Neuronal stem cell (in vitro differentiated cells): ENCODE measurements at places on chromosomes 7 and 10.

GRCh38 chr10:62083412-62084267 lies 182.1 kb downstream of the ARID5B start:
- H3K4me1 ChIP-seq = peaks cover 27% of the 10 kb centered on the region
- no peak for DNase-seq
- H3K27me3 ChIP-seq = no peaks in the 10 kb centered on the region
- H3K27ac ChIP-seq = no peak overlapping the region
- H3K36me3 ChIP-seq = peaks cover 20% of the 10 kb centered on the region
- H3K4me3 ChIP-seq = no peak overlapping the region

GRCh38 chr10:77915319-77916105 lies 11.0 kb downstream of the DLG5 start:
- no peak for DNase-seq
- no peak overlapping the region for H3K27ac ChIP-seq
- no peaks in the 10 kb centered on the region for H3K4me1 ChIP-seq
- H3K27me3 ChIP-seq = no peaks in the 10 kb centered on the region
- H3K4me3 ChIP-seq = no peak overlapping the region

GRCh38 chr7:88789480-88790064 lies 6.0 kb downstream of the TEX47 start:
- no peak overlapping the region for H3K27ac ChIP-seq

DNA sequence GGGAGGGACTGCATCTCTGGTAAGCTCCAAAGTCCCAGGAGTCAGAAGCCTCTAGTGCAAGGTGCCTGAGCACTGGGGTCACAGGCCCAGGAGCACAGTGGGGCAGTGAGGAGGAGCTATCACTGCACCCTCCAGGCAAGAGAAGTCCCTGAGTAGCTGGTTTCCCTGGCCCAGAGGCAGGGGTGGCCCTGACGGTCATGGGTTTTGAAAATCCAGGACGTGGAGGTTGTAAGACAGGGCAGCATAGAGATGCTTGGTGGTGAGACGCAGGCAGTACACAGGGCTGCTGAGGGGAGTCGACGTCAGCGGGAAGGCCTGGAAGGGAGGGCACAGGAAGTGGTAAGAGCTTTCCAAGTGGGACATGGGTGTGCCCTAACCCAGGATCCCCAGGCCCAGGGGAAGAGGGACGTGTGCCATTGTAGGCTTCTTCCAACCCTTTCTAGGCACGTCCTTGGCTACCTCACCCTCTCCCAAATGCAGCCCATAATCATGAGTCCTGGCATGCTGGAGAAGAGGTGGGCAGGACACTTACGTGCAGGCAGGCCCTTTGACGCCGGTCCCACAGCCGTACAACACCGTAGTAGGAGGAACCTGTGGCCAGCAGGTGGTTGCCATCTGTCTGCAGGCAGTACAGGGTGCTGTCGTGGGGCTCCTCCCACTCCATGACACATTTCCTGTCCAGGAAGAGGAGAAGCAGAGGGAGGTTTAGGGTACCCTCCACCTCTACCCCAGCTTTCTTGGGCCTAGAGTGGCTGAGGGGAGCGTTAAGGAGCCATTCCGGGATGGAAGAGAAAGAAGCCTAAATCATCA lies 23.2 kb downstream of the DPCD start:
- H3K27me3 ChIP-seq = no peaks in the 10 kb centered on the region
- peaks cover 48% of the 10 kb centered on the region for H3K4me1 ChIP-seq
- no peak overlapping the region for H3K4me3 ChIP-seq
- no peak for DNase-seq

GRCh38 chr7:6436385-6436685 lies 11.4 kb downstream of the DAGLB start:
- DNase-seq = no peak
- H3K36me3 ChIP-seq = peaks cover 48% of the 10 kb centered on the region
- H3K4me3 ChIP-seq = no peak overlapping the region

- H3K4me3 ChIP-seq = no peak overlapping the region
- peaks cover 85% of the 10 kb centered on the region for H3K36me3 ChIP-seq
- DNase-seq = no peak
- no peaks in the 10 kb centered on the region for H3K4me1 ChIP-seq
- H3K27ac ChIP-seq = no peak overlapping the region
Measured at GRCh38 chr10:103333934-103334520, 16.9 kb downstream of the PCGF6 start.

GRCh38 chr7:47483604-47484273 lies 98.2 kb downstream of the TNS3 start:
- no peak for DNase-seq
- H3K36me3 ChIP-seq = no peaks in the 10 kb centered on the region
- H3K27me3 ChIP-seq = no peaks in the 10 kb centered on the region

GRCh38 chr10:69490876-69491275 lies 39.6 kb downstream of the TSPAN15 start:
- no peak overlapping the region for H3K4me3 ChIP-seq
- H3K4me1 ChIP-seq = peaks cover 18% of the 10 kb centered on the region
- H3K27me3 ChIP-seq = no peaks in the 10 kb centered on the region
- H3K36me3 ChIP-seq = no peaks in the 10 kb centered on the region
- no peak overlapping the region for H3K27ac ChIP-seq
- no peak for DNase-seq

DNA sequence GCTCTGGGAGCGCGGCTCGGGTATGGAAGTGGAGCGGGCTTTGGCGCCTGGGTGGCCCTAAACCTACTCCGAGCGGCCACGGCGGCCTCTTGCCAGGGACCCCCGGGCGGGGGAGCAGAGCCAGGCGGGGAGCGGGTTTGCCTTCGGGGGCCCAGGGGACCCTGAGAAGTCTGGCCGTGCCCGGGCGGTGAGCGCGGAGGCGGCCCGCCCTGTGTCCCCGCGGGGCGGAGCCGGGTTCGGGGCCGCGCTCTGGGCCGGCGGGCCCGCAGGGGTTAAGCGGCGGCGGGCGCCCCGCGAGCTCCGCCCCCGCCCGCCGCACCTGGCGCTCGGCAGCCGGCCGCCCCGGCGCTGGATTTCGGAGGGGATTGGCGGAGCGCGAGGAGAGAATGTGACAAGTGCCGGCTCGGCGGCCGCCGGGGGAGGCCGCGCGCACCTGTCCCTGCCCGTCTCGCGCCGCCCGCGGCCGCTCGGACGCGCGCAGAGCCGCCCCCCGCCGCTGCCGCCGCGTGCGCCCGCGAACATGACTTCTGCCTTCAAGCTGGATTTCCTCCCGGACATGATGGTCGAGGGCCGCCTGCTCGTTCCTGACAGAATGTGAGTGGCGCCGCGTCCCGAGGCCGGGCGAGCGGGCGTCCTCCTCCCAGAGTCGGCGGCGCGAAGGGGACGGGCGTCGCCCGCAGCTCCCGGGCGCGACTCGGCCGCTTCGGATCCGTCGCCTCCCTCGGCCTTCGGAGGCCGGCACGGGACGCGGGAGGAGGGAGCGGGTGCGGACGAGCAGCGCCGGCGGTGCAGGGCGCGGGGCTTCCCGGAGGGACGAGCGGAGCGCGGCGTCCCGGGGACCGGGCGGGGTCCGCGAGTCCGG lies at the start of gene CELF2:
TSS of gene CELF2 (plus strand) at position 303 of the 862 bp plus-strand sequence. CDS start at position 521, 218 bp downstream.
- H3K4me1 ChIP-seq = peaks cover 17% of the 10 kb centered on the region
- DNase-seq = peak; percentile 65
- H3K4me3 ChIP-seq = peak within 1 kb of the TSS; percentile 58
- no peak within 1 kb of the TSS for H3K27ac ChIP-seq

GRCh38 chr7:80540836-80541235 lies 29.0 kb upstream of the GNAT3 start:
- no peak for DNase-seq
- H3K27ac ChIP-seq = no peak overlapping the region
- H3K4me3 ChIP-seq = no peak overlapping the region
- H3K4me1 ChIP-seq = no peaks in the 10 kb centered on the region

- peak; percentile 59 for DNase-seq
- H3K4me3 ChIP-seq = peak overlapping the region; percentile 41
- H3K27ac ChIP-seq = peak overlapping the region; percentile 90
- no peaks in the 10 kb centered on the region for H3K27me3 ChIP-seq
Measured at GRCh38 chr10:21315645-21316220, 209.7 kb downstream of the SKIDA1 start.

DNA sequence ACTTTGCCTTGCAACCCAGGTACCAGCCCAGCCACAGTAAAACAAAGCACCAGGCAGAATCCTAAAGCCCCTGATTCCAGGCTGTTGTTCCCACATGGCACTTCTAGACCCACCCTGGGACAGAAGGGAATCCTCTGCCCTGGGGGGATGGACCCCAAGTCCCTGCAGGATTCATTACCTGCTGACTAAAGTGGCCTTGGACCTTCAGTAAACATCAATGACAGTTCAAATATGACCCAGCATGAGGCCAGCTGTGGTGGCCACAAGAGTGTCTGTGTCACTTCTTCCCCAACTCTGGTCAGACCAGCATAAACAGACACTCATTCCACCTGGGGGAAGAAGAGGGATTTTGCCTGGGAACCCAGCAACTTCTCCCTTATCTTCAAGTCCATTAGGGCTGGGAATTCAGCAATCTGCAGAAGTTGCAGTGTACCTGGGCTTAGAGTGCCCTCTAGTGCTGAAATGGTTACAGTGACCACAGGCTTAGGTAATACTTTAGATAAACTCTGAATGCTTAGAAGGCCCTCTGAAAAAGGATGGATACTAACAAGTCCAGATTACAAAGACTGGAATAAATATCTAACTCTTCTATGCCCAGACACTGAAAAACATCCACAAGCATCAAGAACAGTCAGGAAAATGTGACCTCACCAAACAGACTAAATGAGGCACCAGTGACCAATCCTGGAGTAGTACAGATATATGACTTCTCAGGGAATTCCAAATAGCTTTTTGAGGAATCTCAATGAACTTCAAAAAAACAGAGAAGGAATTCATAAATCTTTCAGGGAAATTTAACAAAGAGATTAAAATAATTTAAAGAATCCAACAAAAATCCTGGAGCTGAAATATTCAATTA lies 108.5 kb upstream of the TMEM168 start:
- no peak overlapping the region for H3K27ac ChIP-seq
- H3K36me3 ChIP-seq = peaks cover 19% of the 10 kb centered on the region
